Fibroblast of villous mesenchyme (primary cell): ENCODE measurements at places on chromosomes 2 and 18. TPM values are rescaled to one million over a fixed set of nuclear protein-coding genes. Genes with fewer than 3 reads are reported as not detected.

The SOX11 gene
- under 0.01 and 0.32 TPM in 2 replicates for total RNA-seq

GRCh38 chr2:212936572-212936971 lies 214.8 kb downstream of the IKZF2 start:
- DNase-seq, result no peak

DNA sequence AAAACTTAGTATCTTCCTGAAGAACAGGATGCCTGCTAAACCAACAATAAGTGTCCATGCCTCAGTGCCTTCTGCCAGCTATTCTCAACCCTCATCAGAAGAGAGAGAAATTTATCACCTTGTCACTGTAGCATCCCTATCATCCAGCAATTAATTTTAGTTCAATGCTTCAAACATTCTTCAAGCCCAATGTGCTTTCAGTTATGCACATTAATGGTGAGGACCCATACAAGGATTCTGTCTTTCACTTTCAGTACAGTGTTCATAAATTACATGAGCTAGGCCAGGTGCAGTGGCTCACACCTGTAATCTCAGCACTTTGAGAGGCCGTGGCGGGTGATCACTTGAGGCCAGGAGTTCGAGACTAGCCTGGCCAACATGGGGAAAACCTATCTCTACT lies 47.0 kb upstream of the MSH6 start:
- no peak for DNase-seq

DNA sequence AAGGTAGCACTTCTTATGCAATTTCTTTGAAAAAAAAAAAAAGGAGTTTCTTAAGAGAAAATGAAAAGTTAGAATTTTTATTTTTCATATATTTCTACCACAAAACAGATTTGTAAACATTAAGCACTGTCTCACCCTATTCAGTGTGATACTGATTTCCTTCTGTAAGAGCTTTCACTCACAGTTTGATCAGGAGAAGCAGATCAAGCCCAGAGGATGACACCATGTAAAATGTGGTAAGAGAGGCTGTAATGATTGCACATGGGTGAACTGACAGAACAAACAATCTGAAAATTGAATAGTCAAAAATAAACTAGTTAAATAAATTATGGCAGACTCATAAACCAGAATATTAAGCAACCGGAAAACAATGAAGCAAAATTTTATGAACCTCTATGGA lies 54.5 kb downstream of the MEMO1 start:
- DNase-seq, result no peak

GRCh38 chr18:27181726-27182125 lies 3.4 kb downstream of the CHST9 start:
- no peak for DNase-seq

The DHRS9 gene
- total RNA-seq, result under 0.01 TPM in 1 of 2 replicates, not detected in the other

DNA sequence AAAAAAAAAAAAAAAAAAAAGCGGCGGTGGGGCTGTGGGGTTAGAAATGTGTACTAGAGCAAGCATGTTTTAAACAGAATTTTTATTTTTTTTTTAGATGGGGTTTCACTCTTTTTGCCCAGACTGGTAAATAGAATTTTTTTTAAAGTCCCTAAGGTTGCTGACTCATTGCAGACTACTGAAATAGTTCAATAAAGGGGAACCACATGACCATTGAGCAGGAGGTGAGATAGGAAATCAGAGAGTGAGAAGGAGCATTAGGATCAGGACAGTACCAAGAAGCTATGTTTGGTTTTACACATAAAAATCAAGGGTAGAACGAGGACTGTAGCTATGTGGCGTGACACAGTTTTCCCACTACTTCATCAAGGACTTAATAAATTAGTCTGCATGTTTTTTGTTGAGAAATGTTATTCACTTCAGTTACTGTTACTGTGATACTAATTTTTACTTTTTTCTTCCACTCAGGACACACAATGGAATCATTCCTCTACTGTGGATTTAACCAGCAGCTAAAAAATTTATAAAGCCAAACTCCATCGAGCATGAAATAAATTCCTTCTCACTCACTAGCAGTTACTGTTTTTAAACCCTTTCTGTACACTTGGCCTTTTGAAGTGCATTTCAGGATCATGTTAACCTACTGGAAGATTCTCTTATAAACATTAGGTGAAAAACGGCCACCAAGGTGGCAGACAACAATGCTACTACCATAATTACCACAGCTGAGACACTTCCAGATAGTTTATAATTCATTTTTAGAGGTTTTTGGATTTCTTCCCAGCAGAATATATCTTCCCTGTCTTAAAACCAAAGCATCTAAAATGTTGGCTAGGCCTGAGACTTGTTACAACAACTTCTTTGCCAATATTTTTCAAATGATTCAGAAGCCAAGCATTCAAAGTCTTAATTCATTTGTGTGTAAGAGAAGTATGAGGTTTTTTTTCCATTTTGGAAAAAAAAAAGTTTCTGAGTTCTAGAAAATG lies 33.2 kb downstream of the LAMA1 start:
- DNase-seq, result peak; percentile 85

DNA sequence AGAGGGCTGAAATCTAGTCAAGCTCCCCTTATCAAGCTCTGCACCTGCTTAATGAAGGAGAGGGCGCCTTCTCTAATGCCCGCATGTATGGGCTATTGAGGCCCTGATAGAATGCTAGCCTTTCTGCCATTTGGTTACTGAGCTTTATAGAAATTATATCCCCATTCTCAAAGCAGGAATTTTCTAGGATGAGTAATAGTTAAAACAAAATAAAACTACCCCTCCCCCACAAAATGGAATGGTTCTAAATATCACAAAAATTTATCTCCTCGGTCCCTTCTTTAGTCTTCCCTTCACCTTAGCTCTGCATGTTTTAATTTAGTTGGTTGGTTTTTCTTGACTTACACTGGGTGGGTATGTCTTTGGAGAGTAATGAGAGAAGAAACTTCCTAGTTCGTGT lies 37.7 kb downstream of the CD28 start:
- DNase-seq, result no peak

- DNase-seq, result peak; percentile 24
These were observed 273.0 kb downstream of the PDE11A start for GRCh38 chr2:177799531-177799930.

DNA sequence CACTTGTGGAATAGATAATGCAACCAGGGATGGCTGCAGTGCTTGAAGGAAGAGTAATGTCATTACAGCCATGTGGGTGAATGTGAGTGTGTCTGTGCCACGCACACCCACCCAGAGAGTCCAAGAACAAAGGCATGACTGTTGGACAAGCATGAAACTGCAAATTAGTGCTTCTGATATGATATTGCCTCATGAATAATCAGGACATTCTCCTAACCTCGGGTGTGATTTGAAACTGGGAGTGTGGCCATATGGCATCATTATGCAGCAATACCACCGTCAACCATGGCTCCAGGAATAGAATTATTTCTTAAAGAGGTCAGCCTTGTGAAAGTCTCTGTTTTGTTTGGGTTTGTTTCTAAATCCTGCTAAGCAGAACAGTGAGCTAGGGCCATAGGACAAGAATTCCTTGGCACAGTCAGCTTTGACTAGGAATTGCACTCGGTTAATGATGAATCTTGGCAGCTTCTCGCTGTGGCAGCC lies 678.0 kb upstream of the RAB6C start:
- no peak for DNase-seq

The RTP5 gene
- total RNA-seq, result not detected in 2 replicates

DNA sequence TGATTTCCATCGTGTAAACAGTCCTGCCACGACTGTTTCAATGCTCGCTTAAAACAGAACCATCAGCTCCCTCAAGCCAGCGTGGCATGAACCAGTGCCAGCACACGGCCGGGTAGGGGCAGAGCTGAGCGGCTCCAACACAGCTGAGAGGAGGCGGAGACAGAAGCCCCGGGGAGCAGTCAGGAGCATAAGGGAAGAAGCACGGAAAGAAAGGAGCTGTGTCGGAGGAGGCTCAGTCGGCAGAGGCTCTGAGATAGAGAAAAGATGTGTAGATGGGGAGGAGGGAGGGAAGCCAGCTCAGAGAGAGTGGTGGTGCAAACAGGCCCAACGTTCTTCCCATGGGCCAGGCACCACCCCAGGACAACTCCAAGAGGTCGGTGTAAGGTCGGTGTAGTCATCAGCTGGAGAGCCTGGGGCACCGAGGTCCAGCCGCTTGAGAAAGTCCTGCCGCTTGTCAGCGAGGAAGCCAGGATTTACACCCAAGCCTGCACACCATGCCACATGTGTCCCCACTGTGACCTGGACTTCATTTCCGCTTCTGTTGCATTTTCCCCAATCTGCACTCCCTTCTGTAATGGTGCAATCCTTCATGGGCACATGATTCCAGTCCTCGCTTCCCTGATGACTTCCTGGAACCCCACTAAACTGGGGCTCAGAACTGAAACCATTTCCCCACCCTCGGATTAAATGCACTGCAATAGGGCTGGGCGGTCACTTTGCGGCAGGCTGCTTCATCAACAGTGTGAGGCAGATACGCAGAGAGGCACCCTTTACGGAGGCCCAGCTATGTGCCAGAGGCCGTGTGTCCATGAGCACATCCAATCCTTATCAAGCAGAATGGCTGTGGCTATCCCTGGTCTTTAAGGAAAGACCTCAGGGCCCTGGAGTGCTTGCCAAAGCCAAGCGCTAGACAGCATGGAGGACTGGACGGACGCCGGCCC lies 43.5 kb downstream of the CYP27C1 start:
- DNase-seq, result peak; percentile 90

The LONRF2 gene
- 0.32 and 1.3 TPM in 2 replicates for total RNA-seq

DNA sequence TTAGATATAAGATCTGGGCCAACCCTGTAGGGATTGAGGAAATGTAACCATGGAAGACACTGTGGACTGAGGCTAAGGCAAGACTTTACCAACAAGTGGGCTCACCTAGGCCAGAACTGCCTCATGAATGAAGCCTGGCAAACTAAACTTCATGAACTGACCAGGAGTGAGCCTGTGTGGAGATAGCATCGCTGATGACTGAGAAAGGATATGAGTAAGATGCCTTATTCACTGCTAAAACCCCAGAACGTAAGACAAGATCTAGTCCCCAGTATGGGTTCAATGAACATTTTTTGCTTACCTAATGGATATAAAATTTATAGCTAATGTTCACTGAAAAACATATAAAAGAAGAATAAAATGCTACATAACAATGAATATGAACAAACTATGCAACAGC lies 399.8 kb downstream of the SATB2 start:
- DNase-seq, result no peak

- no peak for DNase-seq
These were observed 345.7 kb downstream of the MTX2 start for GRCh38 chr2:176614930-176615329.

DNA sequence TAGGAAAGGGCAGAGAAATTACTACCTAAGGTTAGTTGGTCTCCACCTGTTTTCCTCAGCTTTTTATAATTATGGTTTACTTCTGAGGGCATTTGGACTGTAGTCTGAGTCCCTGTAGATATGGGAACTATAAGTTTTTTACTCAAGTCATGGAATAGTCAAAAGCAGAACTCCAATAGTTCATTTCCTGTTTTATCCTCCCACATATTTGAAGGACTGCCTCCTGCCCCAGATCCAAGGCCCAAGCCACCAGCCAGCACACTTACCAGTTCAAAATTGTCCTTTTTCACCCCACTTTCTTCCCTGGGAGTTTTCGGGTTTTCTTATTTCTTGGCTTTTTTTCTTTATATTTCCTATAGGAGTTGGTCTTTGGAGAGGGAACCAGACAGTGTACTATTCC lies 164.1 kb downstream of the MBD5 start:
- no peak for DNase-seq

The RBKS gene
- total RNA-seq, result 1.3 TPM in 2 replicates

DNA sequence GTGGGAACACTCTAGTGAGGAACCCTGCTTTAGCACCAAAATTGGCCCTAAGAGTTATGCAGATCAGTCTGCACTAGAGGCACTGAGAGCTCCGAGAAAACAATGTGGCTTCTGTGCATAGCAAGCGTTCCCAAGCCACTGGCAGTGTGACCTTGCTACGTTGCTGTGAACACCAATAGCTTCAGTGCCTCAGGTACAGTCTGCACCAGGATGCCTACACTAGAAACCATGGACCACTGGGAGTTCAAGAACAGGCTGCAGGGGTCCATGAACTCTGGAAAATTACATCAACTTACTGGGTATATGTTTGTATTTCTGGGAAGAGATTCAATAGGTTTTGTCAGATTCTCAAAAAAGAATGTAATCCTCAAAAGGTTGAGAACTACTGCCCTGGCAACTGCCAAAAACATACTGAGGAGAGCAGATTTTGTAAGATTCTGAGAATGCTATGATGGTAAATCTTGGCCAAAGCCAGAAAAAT lies 18.3 kb upstream of the SP3 start:
- DNase-seq, result no peak

GRCh38 chr2:191818725-191819350 lies 28.1 kb downstream of the CAVIN2 start:
- peak; percentile 35 for DNase-seq

GRCh38 chr18:8364385-8364784 lies 244.9 kb upstream of the RAB12 start:
- DNase-seq, result no peak
